T47D (cell line): ENCODE measurements at places on chromosomes 11 and 22.

DNA sequence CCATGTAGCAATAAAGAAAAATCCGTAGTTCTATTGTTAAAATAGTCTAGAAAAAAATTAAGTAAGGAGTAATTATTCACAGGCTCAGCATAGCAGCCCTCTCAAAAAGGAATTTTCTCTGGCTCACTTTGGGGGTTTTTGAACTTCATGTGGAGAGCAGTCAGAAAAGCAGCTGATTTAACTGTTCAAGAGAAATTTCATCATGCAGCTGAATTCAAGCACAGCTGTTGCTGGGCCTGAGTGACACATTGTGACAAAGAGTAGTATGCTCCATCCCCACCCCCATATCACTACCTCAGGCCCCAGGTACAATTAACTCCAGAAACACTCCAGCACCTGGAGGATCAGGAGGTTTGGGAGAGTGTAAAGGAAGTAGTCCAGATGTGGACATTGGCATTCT lies 272.1 kb downstream of the FAM76B start:
- DNase-seq: no peak

- no peak for DNase-seq
These were observed 11.3 kb downstream of the SLC17A6 start for GRCh38 chr11:22349491-22349890.

DNA sequence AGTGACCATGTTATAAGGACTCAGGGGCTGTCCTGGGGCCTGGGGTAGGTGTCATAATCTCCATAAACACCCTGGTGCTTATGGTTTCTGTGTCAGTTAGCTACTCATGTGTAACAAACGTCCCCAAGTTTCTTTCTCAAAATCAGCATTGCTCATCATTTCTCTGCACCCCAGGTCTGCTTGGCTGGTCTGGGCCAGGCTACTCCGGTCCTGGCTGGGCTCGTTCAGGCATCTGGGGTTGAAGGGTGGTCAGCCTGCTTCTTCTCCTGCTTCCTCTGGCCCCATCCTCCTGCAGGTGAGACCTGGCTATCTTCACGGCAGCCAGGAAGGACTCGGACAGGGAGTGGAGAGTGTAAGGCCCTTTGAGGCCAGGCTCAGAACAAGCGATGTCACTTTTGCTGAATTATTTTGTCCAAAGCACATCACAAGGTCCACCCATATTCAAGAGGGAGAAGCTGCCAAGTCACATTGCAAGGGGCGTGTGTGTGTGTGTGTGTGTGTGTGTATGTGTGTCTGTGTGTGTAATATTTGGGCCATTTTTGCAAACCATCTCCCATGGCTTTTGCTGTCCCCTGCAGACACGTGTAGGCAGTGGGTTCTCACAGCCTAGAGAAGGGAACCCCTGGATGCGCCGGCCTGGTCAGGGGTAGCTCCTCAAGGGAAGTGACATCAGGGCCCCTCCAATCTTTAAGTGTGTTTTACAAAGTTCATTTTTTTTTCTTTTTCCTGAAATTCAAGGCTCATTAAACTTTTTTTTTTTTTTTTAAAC lies 535.8 kb downstream of the TBC1D22A start:
- no peak for DNase-seq

DNA sequence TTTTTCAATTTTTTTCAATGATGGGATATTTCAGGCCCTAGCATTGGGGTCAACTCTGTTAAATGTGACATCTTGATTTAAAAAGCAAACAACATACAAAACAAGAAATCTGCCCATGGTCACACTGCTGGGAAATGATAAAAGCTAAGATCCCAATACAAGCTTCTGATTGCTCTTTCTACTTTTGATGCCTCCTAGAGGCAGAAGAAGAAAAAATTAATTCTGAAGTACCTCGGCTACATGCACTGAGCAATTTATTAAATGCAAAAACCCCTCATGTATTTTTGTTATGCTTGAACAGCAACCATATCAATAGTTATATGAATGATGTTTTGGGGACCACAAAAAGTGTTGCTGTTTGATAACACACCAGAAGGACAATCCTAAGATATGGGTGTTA lies 342.1 kb upstream of the NARS2 start:
- DNase-seq: no peak

DNA sequence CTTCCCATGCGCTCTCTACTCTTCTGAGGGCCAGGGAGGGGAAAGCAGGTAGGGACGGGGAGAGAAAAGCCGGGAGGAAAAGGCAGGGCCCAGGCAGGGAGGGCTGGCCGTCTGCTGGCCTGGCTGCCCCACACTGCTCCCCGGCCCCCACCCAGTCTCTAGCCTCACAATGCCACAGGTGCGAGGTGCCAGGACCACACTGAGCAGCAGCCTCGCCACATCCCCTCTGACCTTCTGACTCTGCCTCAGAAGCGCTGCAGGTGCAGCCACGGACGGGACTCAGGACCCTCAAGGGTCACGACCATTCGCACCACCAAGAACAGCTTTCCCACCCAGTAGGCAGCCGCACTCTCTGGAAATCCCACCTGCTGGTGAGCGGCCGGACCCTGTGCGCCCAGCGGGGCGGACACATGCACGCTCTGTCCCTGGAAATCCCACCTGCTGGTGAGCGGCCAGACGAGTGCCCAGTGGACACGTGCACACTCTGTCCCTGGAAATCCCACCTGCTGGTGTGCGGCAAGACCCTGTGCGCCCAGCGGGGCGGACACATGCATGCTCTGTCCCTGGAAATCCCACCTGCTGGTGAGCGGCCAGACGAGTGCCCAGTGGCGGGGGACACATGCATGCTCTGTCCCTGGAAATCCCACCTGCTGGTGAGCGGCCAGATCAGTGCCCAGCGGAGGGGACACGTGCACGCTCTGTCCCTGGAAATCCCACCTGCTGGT lies 20.1 kb downstream of the TOLLIP start:
- DNase-seq: no peak

DNA sequence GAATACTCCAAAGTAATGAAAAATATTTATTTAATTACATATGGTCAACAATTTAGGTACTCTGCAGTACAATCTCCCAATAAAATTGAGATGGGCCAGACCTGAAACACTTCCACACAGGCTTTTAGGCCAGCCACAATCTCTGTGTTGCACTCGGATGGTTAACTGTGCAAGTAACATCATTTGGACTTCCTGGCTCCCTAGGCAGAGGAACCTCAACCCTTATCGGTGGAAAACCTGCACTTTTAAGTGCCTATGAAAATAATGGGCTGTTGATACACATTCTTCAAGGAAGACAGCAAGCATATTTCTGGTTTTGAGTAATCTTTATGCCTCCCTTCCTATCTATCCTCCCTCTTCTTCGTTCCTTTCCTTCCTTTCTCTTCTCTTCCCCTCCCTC lies 343.1 kb downstream of the SOX6 start:
- no peak for DNase-seq

GRCh38 chr11:122181372-122181771 lies 65.4 kb upstream of the BLID start:
- DNase-seq: no peak

GRCh38 chr11:123258877-123259276 lies 63.8 kb upstream of the CLMP start:
- no peak for DNase-seq

- DNase-seq: no peak
These were observed 17.3 kb downstream of the TSPAN18 start for GRCh38 chr11:44743959-44744557.

GRCh38 chr11:19225123-19225522 lies 15.6 kb downstream of the E2F8 start:
- DNase-seq: no peak

DNA sequence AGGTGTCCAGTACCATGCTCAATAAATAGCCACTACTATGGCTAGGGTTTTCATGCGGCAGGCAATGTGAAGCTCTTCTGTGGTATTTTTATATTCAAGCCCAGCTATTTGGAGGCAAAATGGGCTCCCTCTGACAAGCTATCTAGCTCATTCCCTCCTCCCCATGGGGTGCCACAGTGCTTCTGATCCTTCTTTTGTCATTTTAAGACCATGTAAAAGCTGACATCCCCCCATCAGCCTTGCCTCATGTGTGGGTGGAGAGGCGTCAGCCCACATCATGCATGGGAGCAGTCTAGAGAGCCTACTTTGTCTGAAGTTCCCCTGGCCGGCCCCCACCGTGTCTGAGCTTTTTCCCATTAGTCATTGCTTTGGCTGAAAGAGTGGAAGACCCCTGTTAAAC lies 59.8 kb downstream of the NAV2 start:
- DNase-seq: no peak

DNA sequence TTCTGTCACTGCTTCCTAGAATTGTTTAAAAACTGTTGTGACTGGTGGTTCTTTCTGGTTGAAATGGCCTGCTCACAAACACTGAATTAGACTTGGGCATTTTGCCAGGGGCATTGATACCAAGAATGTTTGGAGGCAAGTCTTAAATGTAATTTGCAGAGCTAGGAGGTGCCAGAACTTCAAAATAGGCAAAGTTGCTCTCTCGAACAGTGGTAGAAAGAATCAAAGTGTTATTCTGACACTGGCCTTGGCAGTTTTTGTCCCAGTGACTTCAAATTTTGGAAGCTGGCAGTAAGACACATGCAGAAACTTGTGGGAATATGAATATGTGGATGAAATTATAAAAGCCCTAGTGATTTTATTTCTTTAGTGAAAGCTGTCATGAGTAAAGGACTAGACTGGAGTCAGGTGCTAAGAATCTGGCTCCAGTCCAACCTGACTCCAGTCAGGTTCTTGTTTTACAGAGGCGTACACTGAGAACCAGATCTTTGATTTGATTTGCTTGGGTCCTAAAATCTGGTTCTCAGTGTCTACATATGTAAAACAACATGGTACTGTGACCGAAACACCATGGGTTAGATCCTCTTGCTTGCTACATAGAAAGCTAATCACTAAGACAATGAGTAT lies 20.9 kb downstream of the SVIP start:
- no peak for DNase-seq

GRCh38 chr11:83046621-83047172 lies 25.0 kb downstream of the RAB30 start:
- no peak for DNase-seq

DNA sequence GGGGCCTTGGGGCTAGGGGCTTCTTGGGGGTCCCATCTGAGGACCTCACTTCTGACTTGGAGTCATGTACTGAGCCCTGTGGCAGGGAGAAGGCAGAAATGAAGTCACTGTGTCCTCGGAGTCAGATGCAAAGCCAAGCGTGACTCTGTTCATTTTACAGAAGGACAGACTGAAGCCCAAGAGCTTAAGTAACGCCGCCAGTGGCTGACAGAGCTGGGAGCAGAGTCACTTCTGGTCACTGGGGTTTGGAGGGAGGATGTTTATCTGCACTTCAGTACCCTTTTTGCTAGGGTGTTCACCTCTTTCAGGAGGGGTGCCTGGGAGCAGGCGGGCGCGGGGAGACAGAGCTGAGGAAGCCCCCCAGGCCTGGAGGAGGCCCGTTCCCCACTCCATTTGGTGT lies 10.7 kb downstream of the CD6 start:
- DNase-seq: no peak

DNA sequence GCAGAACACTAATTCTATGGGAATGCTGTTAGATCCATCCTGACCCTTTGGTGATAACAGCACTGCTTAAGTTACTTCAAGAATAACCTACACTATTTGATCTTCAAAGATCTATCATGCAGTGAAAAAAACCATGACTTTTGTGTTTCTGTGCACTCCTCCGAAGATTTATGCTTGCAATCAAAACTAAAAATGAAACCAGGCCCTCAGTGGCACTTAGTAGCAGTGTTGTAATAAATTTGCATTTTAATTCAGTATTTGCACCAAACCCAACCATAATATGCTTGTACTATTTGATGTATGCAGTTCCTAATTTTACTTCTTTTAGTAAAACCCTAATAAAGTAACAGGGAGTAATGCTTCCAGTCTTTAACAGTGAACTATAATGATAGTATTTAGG lies 130.7 kb downstream of the SOX6 start:
- DNase-seq: no peak

DNA sequence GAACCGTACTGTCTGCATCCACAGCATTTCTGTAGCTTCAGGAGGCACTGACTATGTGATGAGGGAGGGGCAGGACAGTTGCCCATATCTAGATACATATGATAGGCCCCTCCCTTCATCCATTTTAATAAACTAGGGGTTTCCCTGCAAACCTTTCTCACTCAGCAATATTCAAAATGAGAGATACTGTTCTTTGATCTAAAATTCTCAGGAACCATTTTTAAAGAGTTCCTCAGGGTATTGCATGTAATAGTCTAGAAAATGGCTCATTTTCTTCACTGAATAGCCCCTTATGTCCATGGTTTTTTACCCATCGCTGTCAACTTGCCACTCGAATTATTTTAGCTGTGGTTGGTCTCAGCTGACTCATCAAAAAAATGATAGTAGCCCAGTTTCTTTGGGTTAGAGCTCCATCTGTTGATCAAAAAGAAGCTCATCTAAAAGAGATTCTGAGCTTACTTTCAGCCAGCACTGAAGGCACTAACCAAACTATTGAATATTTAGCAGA lies 37.0 kb upstream of the DNAJB7 start:
- peak; percentile 6 for DNase-seq

DNA sequence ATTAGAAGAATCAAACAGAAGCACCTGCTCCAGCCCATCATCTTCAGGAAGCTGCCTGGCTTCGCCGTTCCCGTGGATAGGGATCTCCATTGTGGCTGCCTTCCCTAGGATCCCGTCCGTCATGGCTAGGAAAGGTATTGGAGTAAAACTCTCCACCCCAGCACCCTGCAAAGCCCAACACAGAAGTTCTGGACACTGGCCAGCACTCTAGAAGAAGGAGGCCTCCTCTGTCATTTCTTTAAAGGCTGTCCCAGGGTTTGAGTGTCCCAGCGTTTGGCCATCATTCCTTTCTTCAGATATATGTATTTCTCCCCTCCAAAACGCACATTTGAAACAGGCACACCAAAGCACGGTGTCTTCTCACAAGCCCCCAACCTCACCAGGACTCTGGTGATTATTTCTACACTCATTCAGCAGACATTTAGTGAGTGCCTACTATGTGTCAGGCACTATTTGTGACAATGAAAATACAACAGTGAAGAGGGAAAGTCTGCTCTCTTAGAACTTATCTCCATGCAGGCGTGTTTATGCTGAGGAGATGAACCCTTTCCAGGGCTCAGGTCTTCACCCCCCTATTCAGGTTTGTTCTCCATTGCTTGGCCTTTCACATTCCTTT lies 724 bp downstream of the ARFIP2 start:
- peak; percentile 35 for DNase-seq

- no peak for DNase-seq
These were observed 35.0 kb downstream of the TPBGL start for GRCh38 chr11:75275581-75275980.

DNA sequence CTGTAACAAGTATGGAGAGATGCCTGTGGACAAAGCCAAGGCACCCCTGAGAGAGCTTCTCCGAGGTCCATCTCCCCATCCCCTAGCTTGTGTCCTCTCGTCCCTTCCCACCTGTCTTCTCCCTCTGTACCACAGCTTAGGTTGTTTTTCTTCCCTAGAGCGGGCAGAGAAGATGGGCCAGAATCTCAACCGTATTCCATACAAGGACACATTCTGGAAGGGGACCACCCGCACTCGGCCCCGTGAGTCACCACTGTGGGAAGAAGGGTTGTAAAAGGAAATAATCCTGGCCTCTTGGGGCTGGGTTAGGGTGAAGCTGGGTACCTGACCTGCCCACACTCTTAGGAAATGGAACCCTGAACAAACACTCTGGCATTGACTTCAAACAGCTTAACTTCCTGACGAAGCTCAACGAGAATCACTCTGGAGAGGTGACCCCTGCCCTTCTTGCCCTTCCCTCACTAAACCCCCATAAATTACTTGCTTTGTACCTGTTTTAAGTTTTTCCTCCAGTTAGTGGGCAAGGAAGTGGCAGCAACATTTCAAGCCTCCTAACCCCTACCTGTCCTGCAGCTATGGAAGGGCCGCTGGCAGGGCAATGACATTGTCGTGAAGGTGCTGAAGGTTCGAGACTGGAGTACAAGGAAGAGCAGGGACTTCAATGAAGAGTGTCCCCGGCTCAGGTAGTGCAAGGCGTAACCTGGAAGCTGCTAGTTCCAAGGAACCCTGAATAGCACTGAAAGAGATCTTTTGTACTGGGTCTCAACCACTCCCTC lies 3.1 kb downstream of the TAF10 start:
- no peak for DNase-seq
